ENCODE measurements at places on chromosomes 7 and 10. TPM values are rescaled to one million over a fixed set of nuclear protein-coding genes. Genes with fewer than 3 reads are reported as not detected.

GRCh38 chr10:103168438-103168837 is 24.6 kb downstream of the NT5C2 start:
- DNase-seq: no peak

GRCh38 chr10:44635176-44635575 is 250.3 kb upstream of the CXCL12 start:
- no peak for DNase-seq

- no peak for DNase-seq
These were observed 77.5 kb downstream of the CDK6 start for GRCh38 chr7:92758796-92759431.

DNA sequence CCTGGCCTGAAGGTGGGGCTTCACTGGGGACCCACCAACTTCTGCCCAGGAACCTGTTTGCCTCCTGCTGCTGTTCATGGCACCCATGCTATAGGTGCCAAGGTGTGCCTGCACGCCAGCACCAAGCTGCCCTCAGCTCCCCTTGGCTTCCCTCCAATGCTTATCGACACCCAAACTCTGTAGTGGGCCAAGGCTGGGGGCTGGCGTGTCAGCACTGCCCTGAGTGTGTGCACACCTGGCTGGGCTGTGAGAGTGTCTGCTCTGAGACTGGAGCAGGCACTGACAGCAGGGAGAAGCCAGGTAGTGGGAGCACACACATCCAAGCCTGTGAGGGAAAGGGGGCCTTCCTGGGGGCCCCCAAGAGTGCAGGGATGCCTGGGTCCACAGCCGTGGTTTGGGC is 43.1 kb upstream of the TUBB8 start:
- DNase-seq: no peak

DNA sequence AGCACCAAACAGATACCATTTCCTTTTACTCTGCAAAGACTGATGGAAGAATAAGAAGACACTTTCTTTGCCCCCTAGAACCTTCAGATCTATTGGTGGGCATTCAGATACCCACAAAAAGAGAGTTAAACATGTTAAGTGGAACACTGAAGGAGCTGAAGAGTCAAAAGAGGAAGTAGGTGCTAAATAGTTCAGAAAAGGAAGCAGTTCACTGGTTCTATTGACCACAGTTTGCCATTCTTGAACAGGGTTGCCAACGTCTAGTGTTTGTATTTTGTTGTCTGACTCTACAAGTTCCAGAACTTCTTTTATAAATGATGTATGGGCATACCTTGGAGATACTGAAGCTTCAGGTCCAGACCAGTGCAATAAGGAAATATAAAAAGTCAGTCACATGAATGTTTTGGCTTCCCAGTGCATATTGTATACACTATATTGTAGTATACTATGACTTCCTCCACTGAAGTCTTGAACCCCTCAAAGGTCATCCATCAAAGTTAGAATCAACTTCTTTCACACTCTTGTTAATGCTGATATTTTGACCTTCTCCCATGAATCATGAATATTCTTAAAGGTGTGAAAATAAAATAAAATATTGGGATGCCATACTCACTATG is 47.5 kb upstream of the AGR3 start:
- DNase-seq: no peak

DNA sequence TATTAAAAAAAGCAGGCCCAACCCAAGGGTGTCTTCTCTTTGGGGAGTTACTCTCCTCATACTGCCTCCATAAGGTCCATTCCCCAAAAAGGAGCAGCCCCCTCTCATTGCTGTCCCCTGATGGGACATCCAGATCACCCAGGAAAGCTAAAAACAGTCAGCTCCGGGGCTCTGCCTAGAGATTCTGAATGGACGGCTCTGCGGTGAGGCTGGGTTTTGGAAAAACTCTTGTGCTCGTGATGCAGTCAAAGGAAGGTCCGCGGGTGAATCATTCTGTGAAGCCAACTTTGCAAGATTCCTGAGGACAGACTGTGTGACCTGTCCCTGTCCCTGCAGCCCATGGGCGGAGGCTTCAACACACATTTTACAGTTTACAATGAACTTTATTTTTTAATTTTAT is 351.5 kb downstream of the TYW1 start:
- no peak for DNase-seq

DNA sequence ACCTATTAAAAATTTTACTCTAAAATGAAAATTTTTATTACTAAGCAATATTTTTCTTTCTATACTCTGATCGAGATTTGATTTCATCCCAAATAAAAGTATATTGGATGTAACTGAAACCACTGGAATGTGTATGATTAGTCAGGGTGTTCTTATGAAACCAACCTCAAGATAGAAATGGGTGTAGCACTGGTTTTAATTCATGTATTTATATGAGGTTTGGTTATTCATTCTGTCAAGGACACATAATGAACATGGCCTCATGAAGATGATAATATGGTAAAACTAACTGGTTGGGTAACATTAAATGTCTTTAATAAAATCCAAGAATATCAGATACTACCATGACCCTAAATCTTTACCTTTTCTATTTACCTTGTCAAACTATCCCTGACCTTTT is 197.7 kb downstream of the SEMA3A start:
- DNase-seq: no peak

- no peak for DNase-seq
These were observed 306.8 kb downstream of the CNTNAP2 start for GRCh38 chr7:146423446-146423845.

GPR146 gene
- total RNA-seq: 17.7 TPM

FFAR4 gene
- 0.39 TPM for total RNA-seq

EGFR gene
- 26.6 TPM for total RNA-seq

TMEM60 gene
- 7.6 TPM for total RNA-seq

IFIT1B gene
- total RNA-seq: not detected

CFTR gene
- total RNA-seq: 0.68 TPM

Data from left cardiac atrium (tissue), 4 donors.